ENCODE measurements at places on chromosomes 2 and 18.

DNA sequence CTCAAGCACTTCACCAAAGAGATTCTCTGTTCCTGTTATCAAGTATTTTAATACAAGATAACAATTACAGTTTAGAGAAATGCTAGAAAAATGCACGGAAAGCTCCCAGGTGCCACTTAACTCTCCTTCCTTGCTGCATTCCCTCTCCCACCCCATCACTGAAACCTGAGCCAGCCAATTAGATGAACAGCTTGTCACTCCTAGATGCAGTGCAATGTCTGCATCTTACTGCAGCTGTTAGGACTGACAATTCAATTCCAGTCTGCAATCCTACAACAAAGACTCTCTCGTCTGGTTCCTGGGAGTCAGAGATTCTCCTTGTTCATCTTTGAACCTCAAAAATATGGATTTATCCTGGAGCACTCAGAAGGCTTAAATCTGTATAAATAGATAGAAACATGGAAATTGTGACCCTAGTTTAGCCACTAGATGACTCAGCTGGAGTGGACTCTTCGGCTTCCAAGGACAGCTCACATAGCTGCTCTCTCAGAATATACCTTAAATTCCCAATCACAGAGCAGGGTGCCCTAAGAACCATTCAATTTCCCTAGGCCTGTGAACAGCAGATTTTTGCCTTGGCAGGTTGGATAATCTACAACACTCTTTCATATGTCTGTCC is 311.1 kb downstream of the NRXN1 start:
- no peak for DNase-seq

DNA sequence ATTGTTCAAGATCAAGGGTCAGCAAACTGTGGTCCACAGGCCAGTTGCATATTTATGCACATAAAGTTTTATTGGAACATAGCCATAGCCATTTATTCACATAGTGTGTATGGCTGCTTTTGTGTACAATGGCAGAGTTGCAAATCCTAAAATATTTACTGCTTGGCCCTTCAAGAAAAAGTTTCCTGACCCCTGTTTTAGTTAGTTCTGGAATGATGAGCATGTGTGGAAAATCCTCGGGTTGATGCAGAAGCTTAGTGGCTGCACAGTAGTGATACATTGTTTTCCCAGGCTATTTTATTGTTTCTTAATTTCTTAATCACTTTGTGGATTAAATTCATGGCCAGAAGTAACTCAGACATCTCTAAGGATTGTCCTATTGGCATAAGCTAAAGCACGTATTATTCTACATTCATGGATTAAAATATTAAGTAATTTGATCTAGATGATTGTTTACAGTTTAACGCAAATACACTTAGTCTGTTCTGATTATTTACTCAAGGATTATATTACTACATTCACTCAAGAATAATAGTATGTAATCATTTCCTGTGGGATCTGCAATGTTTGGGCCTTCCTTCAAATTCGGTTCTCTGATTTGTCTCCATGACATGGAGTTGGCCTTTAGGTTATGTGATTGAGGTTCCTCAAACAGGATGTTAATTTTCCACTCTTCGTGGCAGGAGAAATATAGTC is 165.5 kb downstream of the TMEM247 start:
- DNase-seq, result no peak

DNA sequence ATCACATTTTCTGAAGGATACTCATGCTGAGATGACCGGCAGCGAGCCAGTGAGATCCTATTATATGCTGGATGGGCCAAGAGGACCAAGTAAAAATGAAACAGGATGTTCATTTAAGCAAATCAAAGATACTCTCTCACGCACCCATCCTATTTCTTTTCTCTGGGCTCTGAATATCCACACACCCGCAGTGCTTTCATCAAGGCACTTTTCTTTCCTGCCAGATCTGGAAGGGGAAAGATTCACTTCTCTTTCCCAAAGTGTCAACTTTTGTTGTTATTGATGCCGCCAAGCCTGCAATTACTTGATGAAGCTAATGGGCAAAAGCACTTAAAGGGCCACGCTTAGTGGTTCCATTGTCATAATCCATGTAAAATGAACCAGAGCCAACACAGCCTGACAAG is 191.9 kb upstream of the CHAC2 start:
- DNase-seq, result no peak

GRCh38 chr2:20446255-20446916 is 488 bp upstream of the RHOB start:
- no peak for DNase-seq

- DNase-seq, result no peak
Measured at GRCh38 chr2:64869126-64869525, 120.1 kb upstream of the SLC1A4 start.

- no peak for DNase-seq
Measured at GRCh38 chr2:221097568-221097915, 474.6 kb downstream of the EPHA4 start.

DNA sequence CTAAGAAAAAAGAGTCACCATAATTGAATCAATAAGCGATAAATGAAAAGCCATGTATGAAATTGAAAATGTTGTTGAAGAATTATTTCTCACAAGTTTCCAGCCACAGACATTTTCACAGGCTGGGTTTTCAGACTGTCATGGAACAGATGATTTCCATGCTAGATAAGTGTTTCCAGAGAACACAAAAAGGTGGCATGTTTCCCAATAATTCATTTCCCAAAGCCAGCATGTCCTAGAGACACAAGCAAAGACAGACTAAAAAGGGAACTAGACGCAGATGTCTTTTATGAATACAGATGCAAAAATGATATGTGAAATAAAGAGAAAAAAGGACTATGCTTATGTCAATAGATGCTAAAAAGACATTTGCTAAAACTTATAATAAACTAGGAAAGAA is 255.1 kb downstream of the EIPR1 start:
- no peak for DNase-seq

DNA sequence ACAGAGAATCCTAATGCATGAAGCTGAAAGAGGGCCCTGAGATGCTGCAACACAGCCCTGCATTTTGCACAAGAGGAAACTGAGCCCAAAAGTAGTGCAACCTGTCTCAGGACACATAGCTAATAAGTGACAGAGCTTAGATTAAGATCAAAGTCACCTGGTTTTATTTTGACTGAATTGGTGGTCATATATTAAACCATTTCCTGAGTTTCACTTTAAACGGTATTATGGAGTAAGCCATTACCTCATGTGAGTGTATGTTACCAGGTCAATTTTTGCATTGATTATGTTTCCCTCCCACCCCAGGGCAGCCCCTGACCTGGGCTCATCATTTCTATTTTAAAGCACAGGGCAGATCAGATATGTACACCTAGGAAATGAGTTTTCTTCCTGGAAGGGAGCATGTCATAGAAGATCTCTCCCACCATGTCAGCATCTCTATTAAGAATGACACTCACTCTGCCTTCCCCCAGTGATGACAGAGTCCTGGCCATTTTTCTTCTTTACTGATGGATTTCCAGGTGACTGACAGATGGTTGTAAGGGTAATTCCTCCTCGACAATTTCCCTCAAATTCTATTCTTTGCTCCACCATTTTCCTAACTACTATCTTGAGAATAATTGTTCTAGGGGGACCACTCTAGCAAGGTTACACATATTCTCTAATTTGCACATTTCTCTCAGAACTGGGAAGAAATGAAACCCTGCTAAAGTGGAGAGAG is 441.3 kb upstream of the SLC14A2 start:
- DNase-seq, result no peak

GRCh38 chr18:44766450-44766849 is 85.8 kb downstream of the SETBP1 start:
- DNase-seq, result no peak

DNA sequence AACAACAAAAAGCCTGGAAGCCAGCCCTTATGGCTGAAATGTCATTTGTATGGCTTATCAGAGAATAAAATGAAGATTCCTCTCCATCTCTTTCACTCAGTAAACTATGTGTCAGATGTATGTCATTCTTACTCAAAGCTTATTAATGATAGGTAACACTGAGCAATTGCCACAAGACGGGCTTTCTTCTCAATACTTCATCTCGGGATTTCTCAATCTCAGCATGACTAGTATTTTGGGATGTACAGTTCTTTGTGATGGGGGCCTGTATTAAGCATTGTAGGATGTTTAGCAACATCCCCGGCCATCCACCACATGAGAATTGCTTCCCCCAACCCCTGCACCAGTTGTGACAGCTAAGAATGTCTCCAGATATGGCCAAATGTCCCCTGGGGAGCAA is 80.2 kb downstream of the MREG start:
- no peak for DNase-seq

GRCh38 chr18:58996131-58996641 is 131.5 kb downstream of the ZNF532 start:
- DNase-seq, result no peak

DNA sequence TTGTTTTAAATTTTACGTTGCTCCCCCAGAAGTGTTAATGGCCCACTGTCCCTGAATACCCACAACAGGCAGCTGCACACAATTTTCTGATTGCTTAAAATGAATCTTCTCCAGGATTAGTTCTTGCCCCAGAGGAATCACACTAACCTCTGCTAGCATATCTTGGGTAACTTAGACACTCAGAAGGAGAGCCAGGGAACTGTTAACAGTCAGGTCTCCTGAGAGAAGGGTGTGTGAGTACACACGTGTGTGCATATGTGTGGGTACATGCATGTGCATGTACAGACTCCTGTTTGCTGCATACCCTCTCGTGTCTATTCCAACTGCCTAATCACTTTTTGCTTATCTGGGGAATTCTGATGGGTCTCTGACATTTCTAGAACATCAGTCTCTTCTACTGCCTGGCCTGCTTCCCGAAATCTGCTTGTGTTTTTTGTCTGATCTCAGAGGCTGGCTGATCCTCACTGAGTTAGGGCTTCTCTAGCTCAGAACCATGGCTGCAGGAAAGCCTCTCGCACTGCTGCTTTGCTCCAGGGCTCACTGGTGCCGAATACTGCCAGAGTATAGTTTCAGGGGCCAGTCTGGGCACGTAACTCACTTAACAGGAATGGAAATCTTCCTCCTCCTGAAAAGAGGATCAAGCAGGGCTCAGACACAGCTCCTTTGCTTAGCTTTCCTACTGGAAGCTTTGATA is 62.8 kb downstream of the PRELID3A start:
- no peak for DNase-seq

GRCh38 chr2:127155947-127156346 is 49.0 kb upstream of the BIN1 start:
- DNase-seq, result no peak

GRCh38 chr2:160399880-160400279 is 93.7 kb downstream of the RBMS1 start:
- no peak for DNase-seq

DNA sequence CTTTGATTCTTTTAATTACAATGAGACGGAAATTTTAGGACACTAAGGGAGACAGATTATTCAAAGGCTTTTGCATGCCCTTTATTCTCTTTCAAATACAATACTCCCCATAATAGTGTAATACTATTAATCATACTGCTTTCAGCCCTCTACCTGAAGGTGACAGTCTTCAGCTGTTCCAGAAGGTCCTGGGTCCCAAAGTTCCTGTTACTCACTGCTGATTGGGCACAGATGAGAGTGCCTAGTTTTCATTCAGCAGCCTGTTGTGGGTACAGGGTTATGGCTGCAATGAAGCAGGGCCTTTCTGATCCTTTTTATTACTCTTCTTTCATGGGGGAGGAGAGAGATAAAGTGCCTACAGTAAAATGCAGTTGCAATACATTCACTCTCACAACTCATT is 80.2 kb downstream of the NUP35 start:
- no peak for DNase-seq

DNA sequence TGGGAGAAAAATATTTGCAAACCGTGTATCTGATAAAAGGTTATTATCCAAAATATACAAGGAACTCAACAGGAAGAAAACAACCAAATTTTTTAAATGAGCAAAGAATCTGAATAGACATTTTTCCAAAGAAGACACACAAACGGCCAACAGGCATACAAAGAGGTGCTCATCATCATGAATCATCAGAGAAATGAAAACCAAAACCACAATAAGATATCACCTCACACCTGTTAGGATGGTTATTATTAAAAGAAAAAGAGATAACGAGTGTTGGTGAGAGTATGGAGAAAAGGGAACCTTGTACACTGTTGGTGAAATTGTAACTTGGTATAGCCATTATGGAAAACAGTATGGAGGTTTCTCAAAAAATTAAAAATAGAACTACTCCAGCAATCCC is 463.3 kb downstream of the IRS1 start:
- DNase-seq, result no peak
